ENCODE measurements at places on chromosomes 1 and 21.
A peak's percentile ranks its signal among the peaks of the same experiment; 100 is the strongest.

GRCh38 chr1:3611170-3612019, at the start of gene MEGF6:
Gene MEGF6, minus strand, starts transcription at chr1:3611508. Its CDS starts 240 bp downstream, at chr1:3611268.
- H3K4me3 ChIP-seq = no peak within 1 kb of the TSS
- H3K27ac ChIP-seq = no peak within 1 kb of the TSS
- peaks cover 28% of the 10 kb centered on the region for H3K4me1 ChIP-seq
- H3K36me3 ChIP-seq = no peaks in the 10 kb centered on the region
- DNase-seq = peak; percentile 34
- H3K27me3 ChIP-seq = peaks cover 74% of the 10 kb centered on the region

- H3K36me3 ChIP-seq = no peaks in the 10 kb centered on the region
- no peaks in the 10 kb centered on the region for H3K4me1 ChIP-seq
- DNase-seq = peak; percentile 18
- peak overlapping the region; percentile 43 for H3K27ac ChIP-seq
Measured at GRCh38 chr1:219534991-219535390, 77.9 kb downstream of the ZC3H11B start.

- no peaks in the 10 kb centered on the region for H3K4me1 ChIP-seq
- no peaks in the 10 kb centered on the region for H3K36me3 ChIP-seq
- DNase-seq = no peak
- no peaks in the 10 kb centered on the region for H3K27me3 ChIP-seq
Measured at GRCh38 chr21:20257052-20257740, 741.0 kb upstream of the NCAM2 start.

DNA sequence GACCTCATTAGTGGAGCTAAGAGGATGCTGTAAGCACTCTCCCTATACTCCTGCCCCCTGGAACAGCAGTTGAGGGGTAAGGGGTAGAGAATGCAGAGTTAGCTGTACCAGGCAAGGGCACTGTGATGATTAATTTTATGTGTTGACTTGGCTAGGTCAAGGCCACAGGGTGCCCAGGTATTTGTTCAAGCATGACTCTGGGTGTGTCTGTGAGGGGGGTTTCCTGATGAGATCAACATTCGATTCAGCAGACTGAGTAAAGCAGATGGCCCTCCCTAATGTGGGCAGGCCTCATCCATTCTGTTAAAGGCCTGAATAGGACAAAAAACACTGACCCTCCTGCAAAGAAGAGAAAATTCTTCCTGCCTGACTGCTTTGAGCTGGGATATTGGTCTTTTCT, 110.8 kb downstream of the KCND3 start:
- DNase-seq = peak; percentile 15
- peaks cover 18% of the 10 kb centered on the region for H3K27me3 ChIP-seq
- no peaks in the 10 kb centered on the region for H3K4me1 ChIP-seq
- no peak overlapping the region for H3K27ac ChIP-seq

DNA sequence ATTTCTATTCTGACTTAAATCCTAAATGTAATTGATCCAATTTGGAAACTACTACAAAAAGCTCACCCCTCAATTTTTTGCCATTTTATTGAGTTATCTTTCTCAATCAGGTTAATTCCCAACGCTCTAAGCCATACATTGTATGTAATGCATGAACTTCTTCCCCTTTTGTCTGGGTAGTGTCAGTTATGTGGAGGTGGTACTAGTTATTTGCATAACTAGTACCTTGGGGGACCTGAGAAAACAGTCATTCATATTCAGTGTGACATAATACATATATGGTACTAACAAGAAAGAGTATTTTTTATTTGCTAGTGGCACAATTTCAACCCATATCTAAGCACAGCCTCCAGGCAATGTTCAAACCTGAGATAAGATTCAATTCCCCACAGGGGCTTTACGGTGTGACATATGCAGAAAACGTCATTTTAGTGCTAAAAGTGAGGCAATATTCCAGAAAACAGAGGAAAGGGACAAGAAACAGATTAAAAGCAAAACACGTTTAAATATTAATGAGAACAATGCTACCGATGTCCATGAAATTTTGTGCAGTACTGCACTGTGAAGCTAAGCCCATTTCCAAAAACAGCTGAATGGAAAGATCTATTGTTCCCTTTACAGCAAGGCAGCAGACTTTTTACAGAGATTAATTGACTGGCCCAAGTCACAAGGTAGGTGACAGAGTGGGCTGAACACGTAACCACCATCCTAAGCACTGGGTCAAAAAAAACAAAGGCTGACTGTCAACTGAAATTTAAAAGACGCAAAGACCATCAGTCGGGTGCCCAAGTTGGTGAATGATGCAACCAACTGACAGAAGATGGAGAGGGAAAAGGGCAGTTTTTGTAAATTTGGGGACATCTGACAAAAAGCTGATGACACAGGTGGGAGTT, 1.4 kb downstream of the HLCS start:
- H3K27me3 ChIP-seq = no peaks in the 10 kb centered on the region
- peaks cover 5% of the 10 kb centered on the region for H3K4me1 ChIP-seq
- H3K27ac ChIP-seq = no peak overlapping the region
- H3K4me3 ChIP-seq = no peak overlapping the region
- H3K36me3 ChIP-seq = peaks cover 4% of the 10 kb centered on the region

DNA sequence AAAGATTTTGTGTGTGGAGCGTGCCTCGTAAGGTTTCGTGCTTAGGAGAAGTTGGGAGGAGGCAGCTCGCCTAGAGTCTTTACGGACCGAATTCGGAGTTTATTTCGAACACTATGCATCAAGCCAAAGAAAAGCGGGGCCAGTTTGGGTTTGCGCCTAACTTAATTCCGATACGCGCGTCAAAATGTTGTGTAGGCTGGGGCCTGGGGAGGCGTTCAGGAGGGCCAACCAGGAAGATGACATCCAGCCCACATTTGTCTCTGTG, 6.4 kb downstream of the FOXD2 start:
- H3K36me3 ChIP-seq = no peaks in the 10 kb centered on the region
- no peak overlapping the region for H3K27ac ChIP-seq
- no peak overlapping the region for H3K4me3 ChIP-seq
- DNase-seq = no peak
- peaks cover 7% of the 10 kb centered on the region for H3K4me1 ChIP-seq

- H3K27ac ChIP-seq = no peak overlapping the region
- H3K4me3 ChIP-seq = no peak overlapping the region
- H3K27me3 ChIP-seq = no peaks in the 10 kb centered on the region
- DNase-seq = no peak
Measured at GRCh38 chr1:199089393-199090122, 450.7 kb downstream of the PTPRC start.

- H3K27me3 ChIP-seq = no peaks in the 10 kb centered on the region
- H3K27ac ChIP-seq = peak overlapping the region; percentile 63
- DNase-seq = no peak
- H3K36me3 ChIP-seq = no peaks in the 10 kb centered on the region
- H3K4me1 ChIP-seq = peaks cover 6% of the 10 kb centered on the region
- no peak overlapping the region for H3K4me3 ChIP-seq
Measured at GRCh38 chr1:66528580-66528979, 5.4 kb upstream of the SGIP1 start.

- H3K36me3 ChIP-seq = no peaks in the 10 kb centered on the region
- no peak overlapping the region for H3K27ac ChIP-seq
- H3K4me3 ChIP-seq = no peak overlapping the region
- peak; percentile 22 for DNase-seq
Measured at GRCh38 chr1:221302810-221303209, 423.6 kb downstream of the HLX start.

DNA sequence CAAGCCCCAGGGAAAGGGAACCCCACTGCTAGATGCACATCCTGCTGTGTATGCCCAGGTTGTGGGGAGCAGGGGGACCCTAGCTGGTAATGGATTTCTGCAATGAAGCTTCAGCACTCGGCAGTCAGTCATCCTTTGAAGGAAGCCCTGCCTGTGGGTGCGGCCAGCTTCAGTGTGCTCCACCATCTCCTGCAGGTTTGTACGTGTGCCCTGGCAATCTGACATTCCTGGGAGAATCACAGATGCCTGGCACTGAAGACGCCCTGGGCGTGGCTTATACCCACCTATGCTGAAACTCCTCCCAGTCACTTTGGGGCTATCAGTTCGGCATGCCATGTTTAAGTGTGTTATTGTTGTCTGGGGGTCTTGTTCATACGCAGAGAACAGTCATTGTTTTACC, 6.8 kb downstream of the SPRR5 start:
- H3K27me3 ChIP-seq = peaks cover 11% of the 10 kb centered on the region
- no peak overlapping the region for H3K27ac ChIP-seq
- no peak overlapping the region for H3K4me3 ChIP-seq
- H3K4me1 ChIP-seq = no peaks in the 10 kb centered on the region
- no peak for DNase-seq

- no peaks in the 10 kb centered on the region for H3K36me3 ChIP-seq
- H3K27ac ChIP-seq = no peak overlapping the region
- H3K27me3 ChIP-seq = no peaks in the 10 kb centered on the region
Measured at GRCh38 chr1:191729742-191730141, 428.5 kb upstream of the RGS18 start.
